Effector memory CD4-positive, alpha-beta T cell (primary cell): ENCODE measurements at places on chromosomes 6 and 20.

GRCh38 chr20:4192378-4193068 is 177.2 kb upstream of the RNF24 start:
- DNase-seq = no peak

- DNase-seq = no peak
Observed at GRCh38 chr6:15574486-15574885, 88.3 kb downstream of the DTNBP1 start.

- DNase-seq = no peak
Observed at GRCh38 chr20:39429726-39430125, 467.6 kb downstream of the DHX35 start.

GRCh38 chr20:61951695-61952533 is 113.8 kb downstream of the TAF4 start:
- DNase-seq = no peak

GRCh38 chr20:13772529-13772928 is 12.2 kb downstream of the ESF1 start:
- no peak for DNase-seq

DNA sequence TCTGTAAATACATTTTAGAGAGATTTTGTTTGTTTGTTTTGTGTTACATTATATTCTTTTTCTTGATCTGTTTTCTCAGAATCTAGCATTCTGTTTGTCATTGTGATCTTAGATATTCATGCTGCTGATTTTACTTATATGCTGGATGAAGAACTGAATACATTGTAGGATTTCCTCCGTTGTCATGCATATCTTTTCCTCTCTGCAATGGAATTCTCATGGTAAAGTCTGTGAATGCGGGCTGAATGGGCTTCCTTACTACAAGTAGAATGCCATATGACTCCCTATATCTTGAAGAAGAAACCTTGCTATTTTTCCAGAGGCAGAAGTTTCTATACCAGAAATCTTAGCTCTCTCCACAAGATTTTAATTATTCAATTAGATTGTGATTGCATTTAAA is 2.4 kb upstream of the DEFB114 start:
- DNase-seq = no peak

GRCh38 chr6:22327881-22328280 is 31.0 kb upstream of the PRL start:
- no peak for DNase-seq

GRCh38 chr6:37985355-37985754 is 165.8 kb downstream of the ZFAND3 start:
- DNase-seq = no peak

DNA sequence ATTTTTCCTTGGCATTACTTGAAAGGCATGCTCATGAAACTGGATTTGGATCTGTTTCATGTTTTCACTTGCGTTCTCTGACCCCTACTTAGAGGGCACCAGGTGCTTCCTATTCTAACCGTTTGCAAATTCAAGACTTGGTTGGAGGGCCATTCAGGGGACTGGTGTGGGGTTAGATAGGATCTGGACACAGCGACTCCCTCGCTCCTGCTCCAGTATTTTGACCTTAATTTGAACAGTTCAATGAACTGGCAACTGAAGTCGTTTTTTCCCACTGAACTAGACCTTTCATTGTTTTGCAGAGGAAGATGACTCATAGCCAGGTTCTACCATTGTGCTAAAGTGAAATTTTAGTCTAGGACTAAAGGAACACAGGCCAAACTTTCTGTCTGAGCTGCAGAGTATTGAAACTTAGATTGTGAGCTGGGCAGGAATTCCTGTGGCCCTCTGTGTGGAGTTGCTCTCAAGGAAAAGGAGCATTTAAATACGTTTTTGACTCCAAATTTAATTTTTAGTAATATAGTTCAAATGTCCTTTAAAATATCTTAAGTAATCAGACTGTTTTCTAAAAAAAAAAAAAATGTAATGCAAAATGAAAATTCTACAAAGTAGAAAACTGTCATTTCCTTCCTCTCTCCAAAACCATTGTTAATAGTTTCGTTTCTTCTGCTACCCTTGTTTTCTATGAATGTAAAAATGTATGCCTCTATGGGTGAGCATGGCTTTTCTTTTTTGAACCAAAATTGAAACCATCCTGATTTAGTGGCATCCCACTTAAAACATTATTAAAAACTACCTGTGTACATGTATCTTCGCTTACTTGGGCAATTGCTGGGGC is 64.8 kb downstream of the UTRN start:
- DNase-seq = no peak

DNA sequence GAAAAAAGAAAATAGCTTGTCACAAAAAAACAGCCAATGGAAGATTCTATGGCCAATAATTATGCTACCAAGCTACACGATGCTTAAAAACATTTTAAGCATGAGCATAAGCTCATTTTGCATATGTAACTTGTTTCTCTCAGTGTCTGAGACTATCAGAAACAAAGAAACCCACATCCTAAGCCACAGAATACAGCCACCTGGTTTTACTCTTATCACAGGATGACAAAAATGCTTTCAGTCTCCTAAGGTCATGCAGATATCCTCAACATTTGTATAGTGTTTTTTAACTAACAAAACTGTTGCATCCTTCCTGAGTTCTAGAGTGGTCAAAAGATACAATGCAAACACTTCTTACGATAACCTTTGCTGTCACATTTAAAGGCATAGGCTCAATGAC is 172.1 kb upstream of the RUNX2 start:
- no peak for DNase-seq

DNA sequence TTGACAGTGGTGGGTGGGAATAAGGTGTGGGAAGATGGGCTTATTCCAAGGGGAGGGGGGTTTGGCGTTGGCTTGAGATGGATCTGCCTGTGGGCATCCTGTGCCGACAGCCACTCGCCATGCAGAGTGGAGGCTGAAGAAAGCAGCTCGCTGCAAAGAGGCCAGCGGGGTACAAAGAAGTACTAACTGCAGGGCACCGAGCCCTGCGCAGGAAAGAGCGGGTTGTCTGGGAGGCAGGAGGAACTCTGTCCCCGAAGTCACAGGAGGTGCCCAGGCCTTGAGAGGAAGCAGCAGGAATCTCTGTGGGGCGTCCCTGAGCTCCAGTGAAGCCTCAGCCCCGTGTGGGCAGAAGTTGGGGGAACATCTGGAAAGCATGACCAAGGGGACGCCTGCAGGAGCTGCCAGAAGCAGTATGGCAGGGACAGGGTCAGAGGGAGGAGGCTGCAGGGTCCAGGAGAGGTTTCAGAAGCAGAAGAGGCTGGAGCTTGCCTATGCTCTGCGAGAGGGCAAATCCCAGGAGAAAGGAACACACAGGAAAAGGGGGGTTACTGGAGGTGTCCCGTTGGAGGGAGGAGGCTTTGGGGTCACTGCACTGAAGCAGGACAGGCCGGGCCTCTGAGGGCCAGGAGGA is 77.2 kb downstream of the THBS2 start:
- no peak for DNase-seq

GRCh38 chr6:157974341-157974894 is 7.2 kb upstream of the SYNJ2 start:
- no peak for DNase-seq

DNA sequence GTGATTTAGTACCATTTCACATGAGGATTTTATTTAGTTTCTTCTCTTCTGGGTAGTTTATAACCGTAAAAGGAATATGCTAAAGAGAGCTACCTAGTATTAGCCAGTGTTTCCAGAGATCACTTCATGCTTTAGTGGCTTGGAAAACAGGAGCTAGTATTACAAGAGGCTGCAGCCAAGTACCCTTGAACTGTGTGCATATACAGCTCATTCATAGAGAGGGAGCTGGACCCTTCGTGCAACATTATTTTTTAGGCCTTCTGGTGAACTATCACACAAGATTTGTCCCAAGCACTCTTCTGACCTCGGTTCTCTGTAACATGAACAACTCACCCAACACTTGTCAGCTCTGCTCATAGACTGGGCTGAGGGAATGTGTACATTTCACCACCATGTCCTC is 74.9 kb upstream of the RIN2 start:
- no peak for DNase-seq
